CD4-positive, alpha-beta T cell (primary cell): ENCODE measurements at places on chromosomes 1 and 21.
A peak's percentile ranks its signal among the peaks of the same experiment; 100 is the strongest.

GRCh38 chr1:193533853-193534252, 347.4 kb upstream of the B3GALT2 start:
- no peak overlapping the region for H3K27ac ChIP-seq
- H3K4me3 ChIP-seq = no peak overlapping the region
- H3K4me1 ChIP-seq = peaks cover 7% of the 10 kb centered on the region
- H3K27me3 ChIP-seq = no peaks in the 10 kb centered on the region
- DNase-seq = no peak

DNA sequence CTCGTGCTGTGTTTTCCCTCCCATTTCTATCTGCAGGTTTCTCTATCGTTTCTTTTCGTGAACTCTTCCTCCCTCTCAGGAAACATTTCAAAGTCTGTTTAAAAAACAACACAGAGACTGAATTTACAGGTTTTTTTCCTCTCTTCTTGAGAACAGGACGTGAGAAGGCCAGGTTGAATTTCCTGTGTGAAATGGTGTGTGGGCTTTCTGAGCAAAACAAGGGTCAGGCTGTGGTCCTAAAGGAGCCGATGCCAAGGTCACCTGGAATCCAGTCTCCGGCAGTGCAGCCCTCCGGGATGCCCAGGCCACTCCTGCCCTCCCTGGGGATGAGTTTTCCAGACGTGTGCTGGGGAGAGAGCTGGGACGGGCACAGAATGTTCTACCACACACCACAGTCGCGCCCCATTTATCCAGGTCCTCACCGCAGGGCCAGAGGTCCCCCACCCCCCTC, 62.7 kb upstream of the RUNX3 start:
- peak overlapping the region; percentile 87 for H3K27ac ChIP-seq
- no peaks in the 10 kb centered on the region for H3K27me3 ChIP-seq
- peak; percentile 53 for DNase-seq
- H3K36me3 ChIP-seq = no peaks in the 10 kb centered on the region
- H3K4me3 ChIP-seq = peak overlapping the region; percentile 30
- H3K4me1 ChIP-seq = peaks cover 100% of the 10 kb centered on the region

DNA sequence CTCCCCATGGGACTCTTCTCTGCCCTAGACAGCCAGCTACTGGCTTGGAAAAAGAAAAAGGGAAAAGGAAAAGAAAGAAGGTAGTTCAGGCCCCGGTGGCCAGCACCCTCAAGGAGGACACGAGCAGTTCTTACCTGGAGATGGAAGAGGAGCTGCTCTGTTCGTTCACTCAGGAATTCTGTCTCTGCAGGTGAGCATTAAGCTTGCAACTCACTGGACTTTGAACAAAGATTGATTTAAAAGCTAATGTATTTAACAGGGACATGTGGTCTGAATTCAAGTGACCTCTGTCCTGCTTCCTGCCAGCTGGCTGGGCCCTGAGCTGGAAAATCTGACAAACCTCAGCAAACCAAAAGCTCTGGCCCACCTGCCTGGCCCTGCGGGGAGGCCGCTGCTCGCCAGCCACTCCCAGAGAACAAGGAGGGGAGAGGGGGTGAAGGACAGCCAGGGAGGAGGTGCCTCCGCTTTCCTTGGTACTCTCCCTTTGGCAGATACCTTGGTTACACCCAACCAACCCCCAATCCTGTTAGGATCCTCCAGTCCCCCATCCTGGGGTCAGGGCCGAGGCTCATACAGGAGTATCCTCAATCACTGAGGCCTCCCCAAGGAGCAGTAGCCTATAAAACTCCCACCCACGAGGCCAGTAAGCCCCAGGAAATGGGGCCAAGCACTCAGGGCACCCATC, at the start of gene PDZK1:
Gene PDZK1 (minus strand): TSS at position 186 of the 685 bp plus-strand sequence. CDS start 19,347 bp downstream, outside the sequence.
- H3K4me3 ChIP-seq = no peak within 1 kb of the TSS
- H3K4me1 ChIP-seq = no peaks in the 10 kb centered on the region
- no peaks in the 10 kb centered on the region for H3K36me3 ChIP-seq
- no peak within 1 kb of the TSS for H3K27ac ChIP-seq
- DNase-seq = no peak

DNA sequence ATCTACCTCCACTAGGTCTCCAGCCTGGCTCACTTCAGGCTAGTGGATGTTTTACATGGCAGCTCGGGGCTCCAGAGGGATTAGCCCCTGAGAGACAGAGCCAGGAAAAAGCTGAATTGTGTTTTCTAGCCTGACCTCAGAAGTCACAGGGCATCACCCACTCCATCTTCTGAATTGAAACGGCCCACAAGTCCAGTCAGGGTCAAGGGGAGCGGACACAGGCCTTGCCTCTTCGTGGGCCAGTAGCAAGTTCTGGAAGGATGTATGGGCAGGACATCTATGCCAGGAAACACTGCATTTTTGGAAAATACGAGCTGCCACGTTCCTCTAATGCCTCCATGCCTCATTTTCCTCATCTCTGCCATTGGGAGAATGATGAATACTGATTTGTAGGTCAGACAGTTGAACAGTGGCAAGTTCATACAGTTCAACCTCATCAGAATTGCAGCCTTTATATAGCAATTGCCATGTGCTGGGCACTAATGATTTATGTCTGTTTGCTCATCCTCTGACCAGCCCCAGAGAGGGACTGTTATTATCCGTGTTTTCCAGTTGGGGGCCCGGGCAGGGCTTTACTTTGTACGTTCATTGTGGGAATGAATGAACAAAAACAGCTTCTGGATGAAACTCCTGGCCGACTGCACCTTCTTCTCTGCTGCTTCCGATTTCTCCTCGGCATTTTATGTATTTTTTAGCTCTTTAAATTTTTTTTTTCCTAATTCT, 23.2 kb upstream of the PCBP3 start:
- DNase-seq = no peak
- H3K36me3 ChIP-seq = no peaks in the 10 kb centered on the region
- no peak overlapping the region for H3K4me3 ChIP-seq

DNA sequence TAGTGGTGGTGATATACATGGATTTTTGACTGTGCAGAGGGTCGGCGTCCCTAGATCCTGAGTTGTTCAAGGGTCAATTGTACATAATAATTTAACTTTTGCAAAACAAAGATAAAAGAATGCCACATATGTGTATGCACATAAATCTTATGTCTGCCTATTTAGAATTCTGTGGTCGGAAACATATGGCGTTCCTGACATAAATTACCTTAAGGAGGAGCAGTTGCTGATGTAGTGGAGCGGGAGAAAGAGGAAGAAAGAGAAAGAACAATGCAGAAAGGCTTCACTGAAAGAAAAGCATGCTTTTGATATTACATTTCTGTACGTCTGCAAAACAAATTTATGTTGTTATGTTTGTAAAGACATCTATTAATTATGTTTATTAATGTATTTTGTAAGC, 40.0 kb downstream of the S1PR1 start:
- no peak for DNase-seq
- H3K4me3 ChIP-seq = no peak overlapping the region
- H3K4me1 ChIP-seq = peaks cover 61% of the 10 kb centered on the region
